ENCODE measurements at places on chromosomes 2 and 18.

DNA sequence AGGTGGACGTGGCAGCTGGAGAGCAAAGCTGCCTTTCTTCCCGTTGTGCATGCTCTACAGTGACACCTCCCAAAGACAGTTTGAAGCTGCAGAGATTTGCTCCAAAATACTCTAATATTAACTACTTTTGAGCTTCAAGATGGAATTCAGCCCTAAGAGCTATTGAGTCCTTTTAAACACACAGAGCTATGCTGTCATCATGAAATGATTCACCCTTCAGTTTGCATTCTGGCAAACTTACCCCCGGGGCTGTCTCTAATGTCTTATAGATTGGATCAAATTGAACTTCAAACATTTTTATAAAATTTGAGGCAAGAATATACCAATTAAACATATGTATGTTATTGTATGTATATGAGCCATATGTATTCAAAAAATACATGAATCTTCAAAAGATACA, 110.7 kb upstream of the EFEMP1 start:
- no peak for DNase-seq

GRCh38 chr2:36392571-36393255, 37.1 kb downstream of the CRIM1 start:
- no peak for DNase-seq

- no peak for DNase-seq
Measured at GRCh38 chr18:56873441-56874140, 222.4 kb downstream of the WDR7 start.

- DNase-seq = no peak
Measured at GRCh38 chr2:63590626-63591408, 2.1 kb downstream of the MDH1 start.

DNA sequence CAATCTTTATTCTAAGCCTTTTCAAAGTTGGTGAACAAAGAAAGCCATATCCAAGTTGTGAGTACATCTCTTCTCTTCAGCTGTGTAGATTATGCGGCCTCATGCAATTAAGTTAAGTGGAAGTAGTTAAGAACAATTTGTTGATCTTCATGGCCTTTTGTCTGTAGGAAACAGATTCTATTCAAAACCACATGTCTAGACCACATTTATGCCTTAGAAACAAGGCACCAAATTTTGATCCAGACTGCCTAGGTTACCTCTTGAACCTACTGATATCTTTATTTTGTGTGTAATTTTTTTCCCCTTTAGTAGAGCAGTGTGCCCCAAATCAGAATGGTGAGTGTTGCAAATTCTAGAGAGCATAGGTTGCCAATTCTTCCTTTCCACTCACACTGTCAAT, 101.6 kb upstream of the CERS6 start:
- DNase-seq = no peak

- DNase-seq = no peak
Measured at GRCh38 chr2:148860037-148860436, 15.0 kb upstream of the KIF5C start.

GRCh38 chr2:55500025-55500424, 19.5 kb upstream of the CFAP36 start:
- DNase-seq = no peak

DNA sequence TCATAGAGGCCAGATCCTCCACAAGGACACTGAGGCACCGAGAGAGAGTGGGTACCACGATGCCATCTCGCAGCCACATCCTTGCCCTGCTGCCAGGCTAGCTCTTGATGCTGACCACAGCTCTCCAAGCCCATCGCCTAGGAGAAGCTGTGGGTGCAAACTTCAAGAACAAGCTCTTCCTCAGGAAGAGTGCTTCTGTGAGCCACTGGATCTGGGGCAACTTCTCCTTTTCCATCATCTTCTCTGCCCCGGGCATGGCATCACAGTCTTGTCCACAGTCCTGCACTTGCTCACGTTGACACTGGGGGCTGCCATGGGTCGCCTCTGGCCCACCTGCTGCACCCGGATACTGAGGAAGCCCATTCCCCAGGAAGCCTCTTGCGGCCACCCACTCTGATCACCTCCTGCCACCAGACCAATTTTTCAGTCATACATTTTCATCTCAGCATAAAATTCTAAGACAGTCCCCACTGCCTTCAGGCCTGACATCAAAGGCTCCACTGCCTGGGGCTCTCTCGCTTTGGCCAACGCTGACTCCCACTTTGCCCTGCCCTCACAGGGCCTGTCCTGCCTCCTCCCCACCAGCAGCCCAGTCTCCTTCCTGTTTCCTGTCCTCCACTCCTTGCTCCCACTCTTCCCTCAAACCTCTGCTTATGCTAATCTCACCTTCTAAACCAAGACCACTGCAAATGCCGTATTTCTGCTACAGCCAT, 243.9 kb downstream of the AFF3 start:
- DNase-seq = no peak

GRCh38 chr2:148658807-148659722, 14.5 kb downstream of the EPC2 start:
- no peak for DNase-seq

GRCh38 chr18:54871231-54871630, 43.0 kb downstream of the RAB27B start:
- no peak for DNase-seq

- no peak for DNase-seq
Measured at GRCh38 chr2:109213646-109214433, 84.8 kb downstream of the SH3RF3 start.
